CD4-positive, CD25-positive, alpha-beta regulatory T cell (primary cell): ENCODE measurements at places on chromosomes 7 and 10.

DNA sequence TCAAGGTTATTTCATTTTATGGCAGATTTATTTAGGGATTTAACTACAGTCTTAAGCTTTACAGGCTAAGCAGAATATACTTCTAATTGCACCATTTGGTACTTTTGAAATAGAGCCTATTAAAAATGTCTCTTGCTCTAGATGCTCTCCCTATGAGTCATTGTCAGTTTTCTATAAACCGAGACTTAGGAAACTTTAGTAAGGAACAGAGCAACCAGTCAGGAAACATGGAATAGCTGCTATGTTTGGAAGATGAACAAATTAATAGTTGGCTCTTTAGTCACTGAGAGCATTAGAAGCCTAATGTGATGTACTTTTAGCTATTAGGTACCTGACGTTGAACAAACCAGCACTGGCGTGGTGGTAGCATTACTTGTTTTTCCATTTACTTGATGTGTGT lies 35.3 kb downstream of the INPP5F start:
- DNase-seq: no peak

- no peak for DNase-seq
These were observed 51.2 kb upstream of the LAMB4 start for GRCh38 chr7:108181073-108181985.

GRCh38 chr7:155282671-155283070 lies 15.0 kb upstream of the INSIG1 start:
- no peak for DNase-seq

DNA sequence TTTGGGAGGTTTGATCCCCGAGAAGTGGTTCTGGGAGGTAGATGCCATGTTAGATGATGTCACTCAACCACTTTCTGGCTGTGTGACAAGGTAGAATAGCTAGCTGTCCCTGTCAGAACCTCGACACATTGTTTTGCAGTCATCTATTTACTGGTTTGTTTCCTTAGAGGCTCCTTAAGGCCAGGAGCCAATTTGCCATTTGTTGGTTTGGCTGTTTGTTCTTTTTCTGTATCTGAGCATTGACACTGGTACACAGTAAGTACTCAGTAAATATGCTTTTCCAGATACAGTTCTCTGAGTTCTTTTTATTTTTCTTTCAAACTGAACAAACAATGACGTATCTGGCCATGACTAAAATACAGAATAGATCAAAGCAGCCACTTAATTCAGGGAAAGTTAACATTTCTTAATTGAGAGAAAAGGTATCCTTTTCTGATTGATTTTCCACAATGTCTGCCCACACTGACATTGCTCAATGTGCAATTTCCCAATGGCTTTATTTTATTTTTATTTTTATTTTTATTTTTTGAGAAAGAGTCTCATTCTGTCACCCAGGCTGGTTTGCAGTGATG lies 121.6 kb downstream of the SPAG6 start:
- no peak for DNase-seq

- no peak for DNase-seq
These were observed 77.1 kb downstream of the ITGB8 start for GRCh38 chr7:20407585-20408466.

DNA sequence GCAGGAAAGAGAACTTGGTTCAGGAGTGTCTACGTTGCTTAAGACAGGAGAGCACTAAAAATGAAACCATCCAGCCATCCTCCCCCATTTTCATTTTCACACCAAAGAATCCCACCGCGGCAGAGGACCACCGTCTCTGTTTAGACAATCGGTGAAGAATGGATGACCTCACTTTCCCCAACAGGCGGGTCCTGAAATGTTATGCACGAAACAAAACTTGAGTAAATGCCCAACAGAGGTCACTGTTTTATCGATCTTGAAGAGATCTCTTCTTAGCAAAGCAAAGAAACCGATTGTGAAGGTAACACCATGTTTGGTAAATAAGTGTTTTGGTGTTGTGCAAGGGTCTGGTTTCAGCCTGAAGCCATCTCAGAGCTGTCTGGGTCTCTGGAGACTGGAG lies 1.4 kb upstream of the IL6 start:
- no peak for DNase-seq

- no peak for DNase-seq
These were observed 32.6 kb downstream of the VSTM4 start for GRCh38 chr10:49082766-49083165.

DNA sequence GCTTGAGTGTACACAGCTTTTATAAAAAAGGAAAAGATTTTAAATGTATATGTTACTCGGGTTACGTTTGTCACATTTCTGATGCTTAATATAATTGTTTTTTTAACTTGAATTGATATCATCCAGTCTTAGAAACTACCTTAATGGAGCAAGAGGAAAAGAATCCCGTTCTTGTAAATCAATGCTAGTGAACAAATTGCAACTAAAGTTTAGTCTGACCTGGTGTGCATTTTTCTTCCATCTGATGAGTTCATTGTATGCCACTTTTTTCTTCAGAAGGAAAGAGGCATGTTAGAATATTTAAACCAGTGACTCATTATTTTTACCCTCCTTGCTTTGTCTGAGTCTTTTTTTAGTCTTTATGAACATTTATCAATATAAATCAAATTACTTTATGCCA lies 34.7 kb downstream of the NET1 start:
- DNase-seq: peak; percentile 16

DNA sequence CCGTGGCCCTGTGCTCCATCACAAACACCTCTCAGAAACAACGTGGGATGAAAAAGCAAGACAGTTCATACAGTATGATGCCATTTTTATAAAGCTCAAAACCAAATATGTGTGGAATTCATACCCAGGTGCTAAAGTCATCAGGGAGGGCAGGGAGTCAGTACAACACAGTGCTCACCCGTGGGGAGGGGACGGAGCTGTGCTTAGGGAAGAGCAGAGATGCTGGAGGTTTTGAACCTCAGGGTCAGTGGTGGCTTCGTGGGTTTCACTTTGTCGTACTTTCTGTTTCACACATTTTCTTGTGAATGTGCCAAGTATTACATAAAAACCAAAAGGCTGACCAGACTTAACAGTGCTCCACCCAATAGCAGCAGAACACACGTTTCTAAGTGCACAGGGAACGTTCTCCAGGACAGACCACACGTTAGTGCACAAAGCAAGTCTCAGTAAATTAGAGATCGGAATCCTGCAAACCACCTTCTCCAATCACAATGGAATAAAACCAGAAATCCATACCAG lies 21.2 kb downstream of the ZMIZ2 start:
- peak; percentile 69 for DNase-seq

DNA sequence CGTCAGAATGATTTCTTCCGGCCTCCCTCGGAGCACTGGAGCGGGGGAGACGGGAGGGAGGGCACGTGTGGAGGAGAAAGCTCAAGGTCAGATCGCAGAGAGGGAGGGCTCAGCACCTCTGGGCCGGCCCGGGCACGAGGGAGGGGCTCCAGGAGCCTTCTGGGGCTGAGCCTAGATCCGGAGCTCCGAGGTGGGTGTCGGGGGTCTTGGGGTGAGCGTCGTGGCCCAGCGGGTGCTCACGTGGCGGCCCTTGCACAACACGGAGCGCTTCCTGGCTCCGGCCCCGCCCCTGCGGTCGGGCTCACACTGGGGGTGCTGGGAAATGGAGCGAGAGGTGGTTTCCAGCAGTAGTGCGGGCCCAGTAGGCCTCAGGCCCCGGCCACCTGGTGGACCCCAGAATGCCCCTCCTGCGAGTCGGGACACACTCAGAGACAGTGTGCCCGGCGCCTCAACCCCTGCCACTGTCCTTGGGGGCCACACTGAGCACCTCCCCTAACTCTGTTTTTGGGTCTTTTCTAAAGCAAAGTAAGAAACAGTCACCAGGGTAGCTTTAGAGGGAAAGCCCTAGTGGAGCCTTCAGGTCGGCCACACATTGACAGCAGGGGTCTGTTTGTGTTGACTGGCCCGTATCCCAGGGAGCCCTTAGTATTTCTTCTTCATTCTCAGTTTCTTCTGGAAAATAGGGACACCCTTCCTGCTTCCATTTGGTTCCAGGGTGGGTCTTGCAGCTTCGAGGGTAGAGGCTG lies 798 bp downstream of the PPIF start:
- DNase-seq: peak; percentile 86

DNA sequence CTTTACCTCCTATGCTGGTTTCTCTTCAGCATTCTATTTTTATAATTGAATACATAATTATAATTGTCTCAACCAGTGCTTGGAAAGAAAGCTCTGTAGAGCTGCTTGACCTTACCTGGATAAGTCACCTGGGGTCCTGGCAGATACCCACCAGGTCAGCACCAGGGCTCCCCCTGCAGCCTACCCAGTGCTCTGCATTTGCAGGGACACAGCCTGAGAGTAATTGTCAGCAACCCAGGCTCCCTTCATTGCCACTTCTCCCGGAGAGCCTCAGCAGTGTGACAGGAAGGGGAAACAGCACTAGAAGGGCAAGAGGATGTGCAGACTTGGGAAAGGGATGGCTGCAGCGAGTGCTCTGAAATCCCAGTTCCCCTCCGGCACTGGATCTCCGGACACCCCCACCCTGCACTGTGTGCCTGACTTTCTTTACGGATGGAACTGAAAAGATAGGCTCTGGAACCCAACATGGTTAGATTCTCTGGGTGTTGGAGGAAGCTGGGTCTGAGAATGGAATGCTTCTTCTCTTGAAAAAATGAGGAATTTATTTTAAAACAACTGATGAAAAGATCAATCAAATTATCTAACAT lies 11.4 kb upstream of the PAX4 start:
- DNase-seq: no peak

- DNase-seq: no peak
These were observed 5.1 kb downstream of the CCDC71L start for GRCh38 chr7:106655703-106656498.

- no peak for DNase-seq
These were observed 69.9 kb downstream of the TMEM106B start for GRCh38 chr7:12281038-12281437.

GRCh38 chr10:111934931-111935330 lies 248.6 kb downstream of the GPAM start:
- DNase-seq: no peak

DNA sequence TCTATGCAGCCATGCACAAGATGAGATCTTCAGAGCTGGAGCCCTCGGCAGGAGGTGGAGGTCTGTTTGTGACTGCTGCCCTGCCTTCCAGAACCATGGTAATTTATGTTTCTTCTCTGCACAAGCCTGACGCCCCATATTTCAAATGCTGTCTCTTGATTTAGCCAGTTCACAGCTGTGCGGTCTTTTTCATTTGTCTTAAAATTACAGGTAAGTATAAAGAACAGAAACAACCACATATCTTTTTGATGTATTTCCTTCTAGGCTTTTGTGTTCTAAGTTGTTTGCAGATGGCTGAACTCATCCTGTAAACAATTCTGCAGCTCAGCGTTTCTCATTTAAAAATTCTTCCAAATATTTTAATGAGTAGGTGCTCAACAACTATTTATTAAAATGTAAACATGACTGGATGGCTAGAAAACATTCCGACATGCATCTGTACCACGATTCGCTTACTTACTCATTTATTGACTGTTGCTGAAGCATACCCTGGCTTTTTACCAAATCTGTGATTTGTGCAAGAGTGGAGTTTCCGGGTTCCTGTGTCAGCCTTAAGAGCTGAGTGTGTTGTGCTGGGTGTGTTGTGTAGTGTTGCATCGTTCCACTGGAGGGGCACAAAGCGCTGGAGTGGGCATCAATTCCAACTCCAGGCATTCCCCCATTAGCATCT lies 58.9 kb downstream of the PIP4K2A start:
- peak; percentile 78 for DNase-seq

DNA sequence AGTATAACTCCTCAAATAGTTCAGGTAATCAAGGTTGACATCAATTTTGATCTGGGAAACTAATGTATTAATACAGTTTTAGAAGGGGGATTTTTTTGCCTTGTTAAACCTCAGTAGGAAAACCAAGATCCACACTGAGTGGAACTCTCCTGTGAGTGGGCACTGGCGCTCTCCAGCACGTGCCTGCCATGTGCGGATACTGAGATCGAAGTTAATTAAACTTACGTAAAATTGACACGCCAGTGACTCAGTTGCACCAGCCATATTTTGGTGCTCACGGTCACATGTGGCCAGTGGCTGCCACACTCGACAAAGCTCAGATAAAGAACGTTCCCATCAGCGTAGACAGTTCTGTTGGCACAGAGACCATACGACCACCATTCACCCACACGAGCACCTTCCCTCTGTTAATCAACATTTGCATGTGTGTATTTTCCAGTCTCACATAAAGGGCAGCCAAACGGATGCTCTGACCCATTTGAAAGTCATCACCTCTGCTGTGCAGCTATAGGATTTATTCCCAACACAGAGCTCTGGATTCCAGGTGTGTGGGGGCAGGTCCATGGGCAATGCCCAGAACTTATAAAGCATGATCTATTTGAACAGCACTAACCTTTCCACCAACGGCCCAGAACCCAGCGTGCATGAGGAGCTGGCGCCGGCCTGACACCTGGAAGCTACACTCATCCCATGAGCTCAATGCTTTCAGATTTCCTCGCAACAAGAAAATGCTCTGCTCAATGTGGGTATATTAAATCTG lies 77.7 kb downstream of the VIPR2 start:
- DNase-seq: no peak

DNA sequence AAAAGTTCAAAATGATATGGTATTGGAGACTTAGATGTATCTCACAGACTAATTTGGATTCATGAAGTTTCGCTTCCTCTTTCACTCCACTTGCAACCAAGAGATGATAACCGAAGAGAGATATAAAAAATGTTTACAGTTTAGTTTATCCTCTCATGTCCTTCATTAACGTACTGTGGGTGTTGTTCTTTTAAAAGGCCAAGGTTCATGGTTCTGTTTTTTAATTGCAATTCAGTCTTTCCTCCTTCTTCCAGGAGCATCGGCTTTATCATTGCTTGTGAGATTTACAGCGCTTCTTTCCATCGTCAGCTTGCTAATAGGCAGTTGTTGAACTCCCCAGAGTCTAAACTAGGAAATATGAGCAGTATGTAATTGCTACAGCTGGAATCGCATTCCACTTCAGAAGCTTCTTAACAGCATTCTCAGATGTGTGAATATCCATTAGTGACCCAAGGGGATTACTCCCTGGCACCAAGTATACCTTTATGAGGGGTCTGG lies 75.9 kb upstream of the HGF start:
- DNase-seq: no peak

DNA sequence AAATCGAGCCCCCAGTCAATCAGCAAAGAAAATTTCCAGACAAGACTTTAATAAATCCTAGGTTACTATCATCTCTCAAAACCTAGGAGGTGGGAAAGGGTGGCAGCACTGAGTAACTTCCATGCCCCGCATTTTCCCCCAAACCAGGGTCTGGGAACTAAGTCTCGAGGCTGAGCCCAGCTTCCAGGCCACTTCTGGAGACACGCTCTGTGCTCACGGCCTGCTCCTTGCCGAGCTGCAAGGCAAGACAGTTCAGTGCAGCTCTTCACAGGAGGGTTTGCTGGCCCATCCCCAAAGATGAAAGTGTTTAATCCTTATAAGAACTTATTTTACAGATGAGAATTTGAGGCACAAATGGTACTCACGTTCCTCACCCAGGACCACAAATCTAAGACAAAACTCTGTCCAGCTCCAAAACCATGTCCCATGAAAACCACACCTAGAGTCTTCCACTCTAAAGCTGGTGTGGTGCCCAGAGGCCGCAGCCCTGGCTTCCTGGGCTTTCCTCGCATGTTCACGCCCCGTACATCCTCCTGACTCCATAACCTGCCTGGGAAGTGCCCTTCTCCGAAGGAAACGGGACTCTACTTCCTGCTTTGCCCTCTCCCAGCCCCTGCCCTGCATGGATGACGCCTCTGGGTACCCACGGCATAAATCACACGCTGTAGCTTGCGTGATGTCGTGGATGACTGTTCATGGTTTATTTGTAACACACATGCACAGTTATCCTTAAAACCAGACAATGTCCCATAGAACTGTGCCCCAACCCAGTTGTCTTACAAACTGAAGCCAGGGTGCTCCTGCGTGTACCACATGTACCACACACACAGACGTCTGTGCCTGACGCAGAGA lies 201.2 kb downstream of the DIP2C start:
- DNase-seq: no peak
